NCI-H524 treated with DMSO at 0.1 percent for 48 hours (cell line): ENCODE measurements at places on chromosomes 13 and 19.

DNA sequence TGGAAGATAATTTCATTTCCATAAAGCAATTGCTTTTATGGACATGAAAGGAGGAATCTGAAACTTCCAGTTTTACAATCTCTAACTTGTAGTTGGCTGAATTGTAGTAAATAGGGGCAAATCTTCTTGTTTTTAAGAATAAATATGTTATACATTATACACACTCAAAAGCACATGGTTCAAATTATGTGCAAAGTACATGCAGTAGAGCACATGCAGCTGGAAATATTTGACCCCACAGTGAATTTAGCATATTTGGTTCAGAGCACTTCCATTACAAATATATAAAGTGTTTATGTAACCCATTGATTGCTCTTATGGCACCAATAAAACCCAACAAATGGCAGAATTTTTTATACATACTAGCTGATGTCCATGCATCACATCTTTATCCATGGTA is 180.5 kb downstream of the IRS2 start:
- DNase-seq: no peak

GRCh38 chr19:43425567-43426392 is 11.1 kb downstream of the TEX101 start:
- no peak for DNase-seq

DNA sequence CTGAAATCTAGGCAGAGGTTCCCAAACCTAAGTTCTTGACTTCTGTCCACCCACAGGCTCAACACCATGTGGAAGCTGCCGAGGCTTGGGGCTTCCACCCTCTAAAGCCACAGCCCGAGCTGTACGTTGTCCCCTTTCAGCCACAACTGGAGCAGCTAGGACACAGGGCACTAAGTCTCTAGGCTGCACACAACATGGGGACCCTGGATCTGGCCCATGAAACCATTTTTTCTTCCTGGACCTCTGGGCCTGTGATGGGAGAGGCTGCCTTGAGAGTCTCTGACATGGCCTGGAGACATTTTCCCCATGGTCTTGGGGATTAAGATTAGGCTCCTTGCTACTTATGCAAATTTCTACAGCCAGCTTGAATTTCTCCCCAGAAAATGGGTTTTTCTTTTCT is 118.4 kb downstream of the GPC5 start:
- no peak for DNase-seq

GRCh38 chr13:90055121-90055520 is 1292.4 kb upstream of the MIR17HG start:
- DNase-seq: no peak

DNA sequence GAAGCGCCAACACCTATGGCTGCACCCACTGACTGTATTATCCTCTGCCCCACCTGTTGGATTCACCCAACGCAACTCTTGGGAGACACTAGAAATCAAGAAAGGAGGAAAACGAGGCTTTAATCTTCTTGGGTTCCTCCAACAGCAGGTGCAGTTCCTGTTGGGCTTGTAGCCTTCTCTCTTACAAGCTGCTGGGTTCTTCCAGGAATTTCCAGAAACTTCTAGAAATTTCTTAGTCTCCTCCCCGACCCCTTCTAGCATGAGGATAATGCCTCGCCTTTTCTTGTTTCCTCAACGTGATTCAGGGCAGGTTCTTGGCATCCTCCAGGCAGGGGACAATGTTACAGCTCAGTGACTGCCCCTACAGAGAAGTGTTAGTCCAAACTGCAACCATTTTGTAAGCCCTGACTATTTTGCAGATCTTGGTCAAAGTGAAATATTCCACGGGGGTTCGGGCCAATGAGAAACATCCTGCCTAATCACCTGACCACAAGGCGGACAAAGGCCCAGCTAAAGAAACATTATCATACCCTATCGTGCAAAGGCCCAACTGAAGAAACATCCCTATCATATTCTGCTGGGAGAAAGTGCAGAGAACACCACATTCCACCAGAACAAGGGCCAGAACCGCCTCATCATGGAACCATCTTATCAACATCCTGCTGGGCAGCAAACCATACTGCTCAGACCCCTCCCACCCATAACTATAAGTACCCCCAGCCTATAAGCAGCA is 614 bp upstream of the PNMA8A start:
- no peak for DNase-seq

DNA sequence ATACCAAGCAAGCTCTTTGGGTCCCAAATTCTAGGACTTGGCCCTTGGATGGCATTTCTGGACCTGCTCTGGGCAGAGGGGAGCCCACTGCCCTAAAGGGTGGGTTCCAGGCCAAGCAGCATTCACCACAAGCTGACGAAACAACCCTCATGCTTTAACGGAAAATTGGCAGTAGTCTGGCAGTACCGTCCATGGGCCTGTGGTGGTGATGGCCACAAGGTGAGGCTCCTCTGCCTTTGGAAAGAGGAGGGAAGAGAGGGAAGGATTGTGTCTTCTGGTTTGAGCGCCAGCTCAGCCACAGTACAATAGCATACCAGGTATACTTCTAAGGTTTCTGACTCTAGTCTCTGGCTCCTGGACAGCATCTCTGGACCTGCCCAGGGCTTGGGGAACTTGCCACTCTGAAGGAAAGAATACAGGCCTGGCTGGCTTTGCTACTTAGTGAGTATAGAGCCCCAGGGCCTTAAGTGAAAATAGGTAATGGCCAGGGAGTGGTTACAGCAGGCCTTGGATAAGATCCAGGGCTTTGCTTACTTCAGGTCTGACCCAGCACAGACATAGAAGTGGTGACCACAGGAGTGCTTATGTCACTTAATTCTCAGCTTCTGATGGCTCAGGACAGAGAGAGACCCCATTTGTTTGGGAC is 595.5 kb downstream of the LMO7 start:
- no peak for DNase-seq

- DNase-seq: no peak
Measured at GRCh38 chr13:24381541-24382265, 72.3 kb downstream of the C1QTNF9 start.

DNA sequence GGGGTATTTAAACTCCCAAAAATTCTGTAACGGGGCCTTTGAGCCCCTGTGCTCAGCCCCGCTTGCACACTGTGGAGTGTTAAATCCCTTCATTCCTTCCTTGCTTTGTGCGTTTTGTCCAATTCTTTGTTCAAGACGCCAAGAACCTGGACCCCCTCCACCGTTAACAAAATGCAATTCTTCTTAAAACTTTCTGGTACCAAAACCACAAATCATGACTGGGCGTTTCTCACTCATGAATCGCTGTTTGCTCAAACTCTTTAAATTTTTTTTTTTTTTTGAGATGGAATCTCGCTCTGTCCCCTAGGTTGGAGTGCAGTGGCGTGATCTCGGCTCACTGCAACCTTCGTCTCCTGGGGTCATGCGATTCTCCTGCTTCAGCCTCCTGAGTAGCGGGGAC is 881 bp downstream of the ZNF20 start:
- DNase-seq: no peak

- DNase-seq: no peak
Measured at GRCh38 chr19:35296644-35297514, 4.9 kb downstream of the MAG start.

- DNase-seq: no peak
Measured at GRCh38 chr19:5225486-5226345, 114.9 kb downstream of the PTPRS start.

DNA sequence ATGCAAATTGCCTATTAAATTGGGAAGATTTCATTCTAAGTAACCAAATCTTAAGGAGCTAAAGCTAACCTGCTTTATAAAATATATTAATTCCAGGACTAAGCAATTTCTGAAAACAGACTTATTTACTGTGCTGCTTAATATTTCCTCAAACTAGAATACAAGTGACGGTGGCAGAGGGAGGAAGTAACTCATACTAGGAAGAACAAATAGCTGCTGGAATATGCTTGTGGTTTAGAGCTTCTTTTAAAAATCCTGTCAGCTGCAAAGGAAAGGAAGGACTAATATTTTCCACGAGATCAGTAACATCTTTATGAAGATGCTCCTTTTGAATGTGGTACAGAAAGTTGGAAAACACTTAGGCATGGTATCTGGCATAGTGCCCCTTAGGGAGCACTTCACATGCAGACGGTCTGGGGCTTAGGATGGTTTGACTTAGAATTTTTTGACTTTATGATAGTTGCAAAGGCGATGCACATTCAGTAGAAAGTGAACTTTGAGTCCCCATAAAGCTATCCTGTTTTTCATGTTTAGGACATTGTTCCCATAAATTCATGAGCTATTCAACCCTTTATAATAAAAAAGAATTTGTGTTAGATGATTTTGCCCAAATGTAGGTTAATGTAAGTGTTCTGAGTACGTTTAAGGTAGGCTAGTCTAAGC is 3.4 kb upstream of the HNRNPA1L2 start:
- no peak for DNase-seq

DNA sequence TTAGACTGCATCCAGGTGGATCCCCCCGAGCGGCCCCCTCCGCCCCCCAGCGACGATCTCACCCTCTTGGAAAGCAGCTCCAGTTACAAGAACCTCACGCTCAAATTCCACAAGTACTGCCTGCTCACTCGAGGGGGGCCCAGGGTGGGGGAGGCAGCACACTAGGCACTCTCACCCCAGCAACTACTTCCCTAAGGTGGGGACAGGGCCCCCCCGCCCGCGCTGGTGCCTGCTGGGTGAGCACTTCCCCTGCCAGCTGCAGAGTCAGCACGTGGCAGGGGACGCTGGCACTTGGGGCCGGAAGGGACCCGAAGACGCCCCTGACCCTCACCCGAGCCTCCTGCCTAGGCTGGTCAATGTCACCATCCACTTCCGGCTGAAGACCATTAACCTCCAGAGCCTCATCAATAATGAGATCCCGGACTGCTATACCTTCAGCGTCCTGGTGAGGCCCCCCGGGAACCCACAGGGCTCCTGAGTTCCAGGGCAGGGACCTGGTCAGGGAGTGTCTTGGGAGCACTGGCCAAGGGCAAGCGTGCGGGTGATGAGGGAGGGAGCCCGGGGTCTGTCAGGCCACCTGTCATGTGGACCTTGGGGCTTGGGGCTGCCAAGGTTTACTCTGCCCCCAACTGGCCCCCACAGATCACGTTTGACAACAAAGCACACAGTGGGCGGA is 5.2 kb downstream of the MCOLN1 start:
- DNase-seq: no peak

DNA sequence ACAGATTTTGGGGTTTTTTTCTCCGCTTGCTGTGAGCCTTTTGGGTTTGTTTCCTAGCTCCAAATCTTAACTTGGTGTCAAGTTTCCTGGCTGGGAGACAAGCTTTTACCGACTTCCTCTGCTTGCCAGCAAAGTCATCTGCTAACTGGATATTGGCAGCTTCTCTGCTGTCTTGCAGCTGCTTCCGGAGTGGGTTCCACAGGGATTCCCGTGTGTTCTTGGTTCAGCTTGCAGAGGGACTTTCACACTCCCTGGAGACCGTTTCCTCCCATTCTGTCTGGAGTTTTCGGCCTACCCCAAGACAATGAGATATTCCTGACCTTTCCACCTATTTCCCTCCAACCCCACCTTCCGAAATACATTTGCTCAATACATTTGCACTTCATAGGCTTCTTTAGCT is 2.2 kb upstream of the COLGALT1 start:
- DNase-seq: peak; percentile 26

DNA sequence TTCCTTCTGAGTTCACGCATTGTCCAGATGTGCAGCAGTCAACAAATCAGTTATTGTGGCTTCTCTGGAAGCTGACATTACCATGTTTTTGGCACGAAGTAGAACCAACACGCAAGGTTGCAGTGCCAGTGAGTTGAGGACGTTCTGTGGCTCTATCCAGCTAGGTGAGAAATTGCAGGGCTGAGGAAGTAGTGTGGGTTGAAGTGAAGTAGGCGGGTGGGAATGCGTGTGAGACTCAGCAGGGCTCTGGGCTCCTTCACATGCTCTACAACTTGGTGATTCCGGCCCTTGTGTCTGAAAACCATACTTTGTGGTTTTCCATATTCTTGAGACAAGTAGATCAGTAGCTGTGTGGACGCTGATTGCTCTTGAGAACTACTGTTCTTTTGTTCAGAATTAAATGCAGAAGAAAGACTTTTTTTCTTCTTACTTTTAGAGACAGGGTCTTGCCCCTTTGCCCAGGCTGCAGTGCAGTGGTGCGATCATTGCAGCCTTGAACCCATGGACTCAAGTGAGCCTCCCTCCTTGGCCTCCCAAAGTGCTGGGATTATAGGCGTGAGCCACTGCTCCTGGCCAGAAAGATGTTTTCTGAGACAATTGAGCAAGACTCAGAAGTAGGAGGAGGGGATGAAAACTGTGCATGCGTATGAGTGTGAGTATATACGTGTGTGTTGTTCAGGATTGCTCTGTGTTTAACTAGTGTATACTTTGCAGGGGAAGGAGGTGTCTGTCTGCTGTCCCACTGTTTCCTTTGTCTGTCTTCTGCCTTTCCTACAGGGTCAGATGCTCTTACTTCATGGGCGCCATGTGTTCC is 46.2 kb downstream of the GATAD2A start:
- no peak for DNase-seq

DNA sequence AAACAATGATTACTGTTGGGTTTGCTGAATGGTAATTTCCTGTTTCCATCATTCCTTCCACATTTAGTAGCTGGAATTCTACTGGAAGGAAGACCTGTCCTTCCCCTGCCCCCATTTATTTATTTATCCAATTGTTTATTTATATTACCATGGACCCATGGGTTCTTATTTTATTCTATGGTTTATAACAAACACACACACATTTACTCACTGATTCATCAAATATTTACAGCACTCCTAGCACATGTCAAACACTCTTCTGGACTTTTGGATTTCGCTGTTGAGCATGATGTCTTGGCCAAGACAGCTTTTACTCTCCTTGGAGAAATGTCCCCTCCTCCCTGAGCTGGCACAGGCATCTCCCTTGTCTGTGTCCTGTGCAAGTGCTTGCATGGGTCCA is 227.8 kb upstream of the MAB21L1 start:
- DNase-seq: no peak

DNA sequence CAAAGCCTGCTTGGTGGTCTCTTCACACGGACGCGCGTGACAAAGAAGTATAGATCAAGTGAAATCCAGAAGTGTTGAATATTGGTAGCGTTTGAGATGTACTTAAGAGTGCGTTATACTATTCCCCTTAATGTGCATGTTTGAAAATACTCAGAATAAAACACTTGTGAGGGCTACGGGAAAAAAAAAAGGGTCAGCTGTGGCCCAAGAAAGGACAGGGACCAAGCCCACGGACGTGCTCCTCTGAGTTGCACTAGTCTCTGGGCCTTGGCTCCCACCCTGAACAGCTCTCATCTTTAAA is 622 bp upstream of the RBM42 start:
- DNase-seq: no peak

DNA sequence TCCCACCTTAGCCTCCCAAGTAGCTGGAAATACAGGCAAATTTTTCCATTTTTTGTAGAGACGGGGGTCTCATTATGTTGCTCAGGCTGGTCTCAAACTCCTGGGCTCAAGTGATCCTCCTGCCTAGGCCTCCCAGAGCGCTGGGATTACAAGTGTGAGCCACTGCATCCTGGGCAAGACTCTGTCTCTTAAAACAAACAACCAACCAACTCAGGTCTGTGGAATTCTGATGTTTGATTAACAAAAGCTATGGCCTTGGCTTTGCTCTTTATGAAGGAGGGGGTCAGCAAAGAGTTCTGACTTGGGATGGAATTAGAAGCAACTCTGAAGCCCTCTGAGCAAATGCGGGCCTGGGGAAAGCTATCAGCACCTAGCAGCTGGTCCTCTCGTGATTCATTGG is 117.7 kb downstream of the IER2 start:
- DNase-seq: no peak
